Spinal cord (tissue), 10 donors: ENCODE measurements at places on chromosomes 2 and 18. TPM values are rescaled to one million over a fixed set of nuclear protein-coding genes. Genes with fewer than 3 reads are reported as not detected.

Gene MROH2A
- polyA plus RNA-seq, result not detected

Gene MC4R
- 4.3 TPM for polyA plus RNA-seq

Gene CLEC4F
- not detected for polyA plus RNA-seq

Gene RPL37A
- polyA plus RNA-seq, result 1,956 TPM

Gene FOXD4L1
- 1.6 TPM for polyA plus RNA-seq

Gene CDKL4
- polyA plus RNA-seq, result 1.2 TPM

Gene PRSS56
- polyA plus RNA-seq, result 4.8 TPM

Gene UGT1A4
- not detected for polyA plus RNA-seq

GRCh38 chr18:60555625-60556024 is 183.1 kb upstream of the MC4R start:
- no peak for DNase-seq

GRCh38 chr2:16665748-16666448 is at the start of gene CYRIA:
Gene CYRIA, minus strand, starts transcription at chr2:16665834. Its CDS starts 77,715 bp downstream, at chr2:16588119.
- peak; percentile 81 for DNase-seq

DNA sequence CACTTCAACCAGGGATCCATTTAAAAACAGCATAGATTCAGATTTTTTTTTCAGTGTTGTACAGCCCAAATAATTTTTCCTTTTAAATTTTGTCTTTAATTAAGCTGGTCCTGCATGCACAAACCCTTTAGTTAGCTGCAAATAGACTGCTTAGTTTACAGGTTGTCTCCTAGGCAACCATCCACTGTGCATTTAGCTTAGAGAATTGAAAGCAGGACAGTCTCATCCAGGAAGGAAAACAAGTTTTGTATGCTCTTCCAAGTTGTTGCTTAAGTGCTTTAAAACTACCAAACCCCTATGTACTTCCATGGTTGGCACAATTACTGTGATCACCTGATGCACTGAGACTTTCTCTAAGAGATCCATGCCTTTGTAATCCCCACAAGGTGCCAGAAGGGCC is at the start of gene MAP3K19:
MAP3K19 (minus strand) TSS at position 148 of the 400 bp plus-strand sequence. CDS start 22,800 bp downstream, outside the sequence.
- DNase-seq, result peak; percentile 10

DNA sequence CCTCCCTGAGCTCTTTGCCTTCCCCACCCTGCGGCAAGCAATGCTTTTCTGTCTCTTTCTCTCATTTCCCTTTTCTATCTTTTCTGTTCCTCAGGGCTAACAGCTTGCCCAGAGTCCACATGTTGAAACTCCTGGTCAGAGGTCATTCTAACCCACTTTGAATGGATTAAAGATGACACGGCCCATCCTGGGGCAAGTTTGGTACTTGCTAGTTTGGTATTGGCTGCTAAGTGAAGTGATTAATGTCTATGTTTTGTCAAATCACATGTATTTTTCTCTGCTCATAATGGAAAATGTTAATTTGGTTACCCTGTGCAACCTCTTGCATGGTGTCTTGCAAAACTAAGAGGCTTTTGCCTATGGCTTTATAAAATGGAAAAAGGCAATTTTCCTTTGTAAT is 960.2 kb downstream of the CNTNAP5 start:
- DNase-seq, result no peak

DNA sequence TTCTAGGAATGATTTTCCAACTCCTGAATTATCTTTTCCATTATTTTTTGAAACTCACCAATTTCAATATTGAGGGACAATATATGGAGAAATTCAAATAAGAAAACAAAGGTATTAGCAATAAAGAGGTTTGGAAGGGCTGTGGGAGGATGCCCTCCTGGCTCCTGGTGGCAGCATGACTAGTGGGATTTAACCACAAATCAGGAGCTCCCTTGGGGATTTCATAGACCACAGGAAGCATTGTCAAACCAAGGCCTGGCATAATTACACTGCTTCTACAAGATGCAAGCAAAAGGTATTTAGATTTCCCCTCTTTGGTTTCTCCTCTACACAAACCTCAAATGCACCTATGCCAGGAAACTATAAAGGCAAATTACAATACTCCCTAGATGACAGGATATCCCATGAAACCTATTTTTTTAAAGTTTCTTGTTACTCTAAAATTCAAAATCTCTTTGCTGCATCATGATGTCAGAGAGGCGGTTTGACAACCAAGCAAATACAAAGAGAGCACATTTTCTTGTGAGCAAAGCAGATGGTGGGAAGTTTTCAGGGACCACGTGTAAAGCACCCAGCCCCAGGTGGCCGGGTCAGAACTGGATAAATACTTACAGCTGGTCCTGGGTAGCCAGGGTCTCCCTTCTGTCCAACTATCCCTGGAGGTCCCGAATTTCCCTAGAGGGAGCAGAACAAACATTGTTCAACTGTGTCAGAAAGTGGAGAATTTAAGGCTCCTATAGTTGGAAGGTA is 67.9 kb downstream of the COL6A3 start:
- no peak for DNase-seq

GRCh38 chr2:2827761-2828221 is 496.7 kb upstream of the MYT1L start:
- no peak for DNase-seq

GRCh38 chr2:66283787-66284186 is 151.1 kb upstream of the MEIS1 start:
- no peak for DNase-seq

GRCh38 chr2:149732001-149732685 is 144.6 kb upstream of the MMADHC start:
- no peak for DNase-seq

DNA sequence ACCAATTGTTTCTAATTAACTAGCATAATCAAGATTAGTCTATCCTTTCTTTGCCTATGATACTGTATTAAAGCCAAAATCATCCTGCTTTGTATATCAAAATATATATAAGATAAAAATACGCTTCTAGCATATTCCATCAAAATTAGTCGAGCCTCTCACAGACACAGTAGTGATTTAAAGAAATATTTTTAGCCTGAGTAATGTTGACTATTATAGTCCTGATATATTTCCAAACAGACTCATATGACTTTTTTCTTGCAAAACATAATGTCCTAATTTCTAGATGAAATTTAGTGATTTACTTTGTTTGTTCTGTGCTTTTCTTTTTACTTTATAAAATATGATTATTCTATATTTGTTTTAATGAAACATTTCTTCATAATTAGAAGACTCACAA is 30.9 kb downstream of the FAP start:
- DNase-seq, result no peak

DNA sequence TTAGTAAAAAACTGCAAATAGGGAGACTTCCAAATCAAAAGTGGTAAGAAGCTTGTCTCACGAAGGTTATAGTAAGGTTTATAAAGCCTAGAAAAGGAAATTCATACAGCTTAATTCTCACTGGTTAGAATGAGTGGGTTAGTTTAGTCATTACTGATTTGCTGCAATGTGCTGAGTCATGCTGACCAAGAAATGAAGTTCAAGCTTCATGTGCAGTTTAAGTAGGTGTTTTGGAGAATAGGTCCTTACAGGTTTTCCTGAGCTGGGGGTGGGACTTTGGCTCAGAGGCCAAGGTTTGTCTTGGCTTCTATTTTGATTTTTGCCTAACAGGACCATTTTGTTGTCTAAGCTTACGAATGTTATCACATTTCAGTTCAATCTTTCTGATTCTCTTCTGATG is 15.1 kb downstream of the CLIP4 start:
- no peak for DNase-seq

GRCh38 chr2:132430895-132431294 is 14.3 kb downstream of the GPR39 start:
- no peak for DNase-seq

GRCh38 chr2:163657281-163657656 is 78.5 kb downstream of the FIGN start:
- DNase-seq, result no peak

DNA sequence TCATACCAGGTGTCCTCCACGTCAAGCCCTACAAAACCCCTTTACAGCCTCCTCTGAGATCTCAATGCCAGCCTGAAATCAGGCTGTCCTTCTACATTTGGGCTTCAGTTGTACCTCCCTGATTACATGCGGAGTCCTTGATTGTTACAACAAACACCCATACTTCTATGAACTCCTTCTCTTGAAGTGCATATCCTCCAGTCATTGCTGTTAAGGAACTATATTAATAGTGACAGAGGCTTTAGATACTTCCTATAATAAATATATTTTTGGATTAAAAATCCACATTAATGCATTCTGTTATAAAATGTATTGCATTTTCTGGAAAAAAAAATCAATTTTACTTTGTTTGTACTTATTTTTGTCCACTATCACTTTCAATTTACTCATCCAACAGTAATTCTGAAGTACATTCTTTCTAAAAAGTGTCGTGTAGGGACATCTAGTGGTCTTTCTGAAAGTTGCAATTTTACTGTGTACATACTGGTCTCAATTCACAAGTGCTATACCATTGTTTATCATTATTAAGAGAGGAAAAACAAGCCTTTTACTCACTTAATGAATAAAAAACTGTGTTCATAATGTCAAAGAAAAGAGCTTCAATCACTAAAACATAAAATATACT is 316.4 kb downstream of the DSEL start:
- DNase-seq, result peak; percentile 61

GRCh38 chr18:52963481-52963880 is 623.5 kb downstream of the DCC start:
- no peak for DNase-seq

GRCh38 chr2:4246364-4247131 is 543.2 kb downstream of the DCDC2C start:
- DNase-seq, result no peak

GRCh38 chr2:80288576-80288975 is 16.0 kb downstream of the LRRTM1 start:
- peak; percentile 73 for DNase-seq

GRCh38 chr2:96204836-96205624 is 3.6 kb downstream of the STARD7 start:
- DNase-seq, result peak; percentile 27

GRCh38 chr2:200862532-200863000 is 1.9 kb downstream of the CLK1 start:
- no peak for DNase-seq

- no peak for DNase-seq
These were observed 455.0 kb upstream of the ST6GAL2 start for GRCh38 chr2:107340955-107341354.

- DNase-seq, result no peak
These were observed 228.3 kb upstream of the ERBB4 start for GRCh38 chr2:212766921-212767320.

DNA sequence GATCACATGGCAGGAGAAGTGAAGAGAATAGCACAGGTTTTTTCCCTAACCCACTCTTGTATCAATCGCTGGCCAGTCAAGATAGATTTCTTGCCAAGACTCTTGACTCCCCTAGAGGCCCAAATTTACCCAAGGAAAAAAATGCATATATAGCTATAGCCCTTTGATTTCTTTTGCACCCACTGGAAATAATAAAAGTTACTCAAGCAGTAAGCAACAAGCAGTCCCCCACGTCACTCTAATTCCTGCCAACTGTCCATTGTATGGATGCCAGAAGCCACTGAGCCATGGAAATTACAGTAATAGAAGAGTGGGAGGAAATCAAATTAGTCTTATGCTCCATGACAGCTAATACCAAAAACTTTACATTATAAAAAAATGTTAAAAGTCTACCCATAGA is 125.3 kb upstream of the SLC39A10 start:
- DNase-seq, result no peak

GRCh38 chr2:71223767-71224333 is 3.1 kb downstream of the PAIP2B start:
- peak; percentile 28 for DNase-seq

GRCh38 chr2:55500025-55500424 is 19.5 kb upstream of the CFAP36 start:
- DNase-seq, result no peak

DNA sequence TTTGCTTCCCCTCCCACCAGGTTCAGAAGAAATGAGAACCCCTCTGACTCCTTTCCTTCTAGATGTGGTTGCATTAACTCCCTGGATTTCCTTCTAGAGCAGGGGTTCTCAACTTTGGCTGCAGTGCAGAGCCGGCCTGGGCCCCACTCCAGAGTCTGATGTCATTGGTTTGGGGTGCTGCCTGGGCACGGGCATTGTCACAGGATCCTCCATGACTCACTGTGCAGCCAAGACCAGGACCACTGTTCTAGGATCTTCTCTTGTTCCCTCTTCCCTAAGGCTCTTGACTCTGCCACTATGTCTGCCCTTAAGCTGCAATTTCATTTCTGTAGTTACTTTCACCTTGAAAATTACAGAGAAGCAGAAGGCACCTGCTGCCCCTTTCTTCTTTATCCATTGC is 31.8 kb downstream of the TBC1D8 start:
- DNase-seq, result no peak

DNA sequence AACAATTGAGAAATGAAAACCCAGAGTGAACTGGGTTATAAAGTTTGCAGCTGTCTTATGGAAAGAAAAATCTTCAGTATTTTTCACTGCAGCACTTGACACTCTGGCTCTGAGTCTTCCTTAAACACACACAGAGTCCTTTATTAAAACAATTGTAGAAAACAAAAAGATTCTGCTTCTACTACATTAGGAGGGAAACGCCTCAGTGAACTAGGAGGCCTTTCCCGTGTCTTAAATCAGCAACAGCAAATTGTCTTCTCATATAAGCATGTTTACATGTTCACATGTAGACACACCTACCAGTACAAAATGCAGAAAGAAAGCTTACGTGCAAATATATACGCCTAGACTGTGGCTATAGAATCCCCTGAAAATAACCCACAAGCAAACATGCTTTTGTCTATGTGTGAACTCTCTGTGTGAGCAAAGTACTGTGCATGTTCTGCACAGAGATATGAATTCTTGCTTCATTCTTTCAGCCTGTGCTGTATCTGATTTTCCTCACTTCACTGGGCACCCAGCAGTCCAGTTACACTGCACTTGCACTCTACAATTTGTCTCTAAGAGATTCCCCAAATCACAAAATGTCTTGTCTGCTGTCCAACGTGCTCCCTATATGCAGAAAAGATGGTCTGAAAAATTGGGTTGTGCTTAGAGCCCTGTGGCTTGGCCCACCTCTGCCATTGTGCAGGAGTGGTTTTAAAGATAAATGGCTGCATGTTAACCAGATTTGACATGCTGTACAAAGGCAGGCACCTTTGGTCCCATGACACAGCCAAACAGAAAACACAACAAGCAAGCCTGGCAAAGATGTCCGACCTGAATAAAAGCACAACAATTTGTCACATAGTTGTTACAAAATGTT is 24.5 kb downstream of the ZEB2 start:
- DNase-seq, result no peak

DNA sequence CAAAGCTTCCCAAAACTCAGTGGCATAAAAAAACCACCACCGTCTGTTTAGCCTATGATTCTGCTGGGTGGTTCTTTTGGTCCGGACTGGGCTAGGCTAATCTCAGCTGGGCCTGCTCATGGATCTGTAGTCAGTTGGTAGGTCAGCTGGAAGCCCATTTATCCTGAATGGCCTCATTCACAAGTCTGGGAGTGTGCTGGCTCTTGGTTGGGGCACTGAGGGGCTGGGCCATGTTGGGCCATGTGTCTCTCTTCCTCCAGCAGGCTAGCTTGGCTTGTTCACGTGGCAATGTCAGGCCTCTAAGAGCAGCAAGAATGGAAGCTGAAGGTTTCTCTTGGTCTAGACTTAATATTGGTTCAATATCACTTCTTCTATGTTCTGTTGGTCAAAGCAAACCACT is 95.7 kb upstream of the HS6ST1 start:
- DNase-seq, result no peak

DNA sequence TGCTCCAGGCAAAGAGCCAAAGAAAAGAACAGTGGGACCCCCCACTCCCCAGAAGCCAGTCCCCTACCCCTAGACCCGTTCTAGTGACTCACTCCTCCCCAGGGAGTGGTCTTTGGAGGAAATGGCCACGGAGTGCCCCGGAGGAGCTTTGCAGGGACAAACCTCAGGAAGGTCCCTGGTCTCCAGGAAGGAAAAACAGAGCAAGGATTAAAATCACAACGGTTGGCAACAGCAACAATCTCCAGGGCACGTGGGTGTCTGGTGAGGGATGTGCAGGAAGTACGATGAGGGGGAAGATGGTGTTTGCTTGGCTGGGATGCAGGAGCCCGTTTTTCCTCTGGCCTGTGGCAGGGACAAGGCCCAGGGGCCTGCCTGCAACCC is 135.0 kb downstream of the SMAD2 start:
- DNase-seq, result no peak
